Retina (tissue), 1 donor: ENCODE measurements at places on chromosomes 7 and 10.

- no peak for DNase-seq
Observed at GRCh38 chr10:17022896-17023295, 106.7 kb downstream of the CUBN start.

DNA sequence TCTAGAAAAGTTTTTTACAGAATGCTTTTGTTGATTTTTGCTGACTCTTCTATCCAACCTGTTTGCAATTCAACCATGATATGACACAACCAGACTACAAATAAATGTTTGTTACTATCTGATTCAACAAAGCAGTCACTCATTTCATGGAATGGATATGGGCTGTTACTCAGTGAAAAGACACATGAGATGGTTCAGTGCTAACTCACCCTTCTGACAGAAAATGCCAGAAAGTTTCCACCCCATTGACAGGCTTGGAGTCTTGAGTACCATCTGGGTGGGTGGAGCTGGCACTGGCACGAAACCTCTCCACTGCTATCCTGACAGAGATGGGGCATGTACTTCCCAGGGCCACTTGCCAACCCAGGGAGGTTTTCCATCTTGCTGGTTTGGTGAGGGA lies 39.5 kb downstream of the RBM28 start:
- DNase-seq: no peak

DNA sequence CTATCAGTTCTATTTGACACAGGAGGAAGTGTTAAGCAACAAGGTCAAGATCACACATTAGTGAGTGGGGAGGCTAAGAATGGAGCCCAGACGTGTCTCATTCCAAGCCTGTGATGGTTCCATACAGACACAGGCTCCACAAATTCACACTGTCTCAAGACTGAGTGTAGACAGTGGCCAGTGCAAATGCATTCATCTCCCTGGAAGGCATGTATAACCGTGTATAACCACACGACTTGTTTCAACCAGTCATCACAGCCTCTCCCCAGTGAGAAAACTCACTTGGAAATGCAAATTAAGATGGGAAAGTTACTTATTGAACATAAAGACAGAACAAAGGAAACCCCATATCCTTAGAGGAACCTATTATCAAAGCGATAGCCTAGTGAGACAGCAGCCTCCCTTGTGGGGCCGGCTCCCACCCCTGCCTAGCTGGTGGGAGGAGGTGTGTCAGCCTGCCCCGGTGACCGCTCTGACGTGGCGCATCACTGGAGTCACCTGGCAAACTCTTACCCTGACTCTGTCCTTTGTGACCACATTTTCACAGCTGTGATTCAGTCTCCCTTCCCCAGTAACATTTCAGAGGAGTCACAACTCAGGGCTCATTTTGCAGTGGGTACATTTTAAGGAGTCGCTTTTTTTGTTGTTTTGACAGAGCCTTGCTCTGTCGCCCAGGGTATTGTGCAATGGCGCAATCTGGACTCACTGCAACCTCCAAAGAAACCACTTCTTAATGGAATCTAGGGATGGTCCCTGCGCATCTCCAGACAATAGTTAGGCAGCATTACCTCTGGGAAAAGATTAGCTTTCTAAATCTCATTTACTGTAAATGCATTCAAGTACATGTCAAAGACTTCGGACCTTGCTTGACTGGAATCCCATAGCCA lies 126.6 kb upstream of the PARD3 start:
- no peak for DNase-seq

GRCh38 chr7:30815951-30816644 lies 44.9 kb downstream of the MINDY4 start:
- DNase-seq: no peak

- DNase-seq: no peak
Observed at GRCh38 chr7:976901-977325, 1.6 kb upstream of the COX19 start.

GRCh38 chr10:97180363-97180755 lies 5.4 kb downstream of the SLIT1 start:
- no peak for DNase-seq

- no peak for DNase-seq
Observed at GRCh38 chr7:78073609-78074382, 275.2 kb downstream of the PHTF2 start.

GRCh38 chr7:135575296-135575695 lies 17.6 kb downstream of the NUP205 start:
- DNase-seq: no peak

GRCh38 chr7:70720191-70720873 lies 411.6 kb upstream of the GALNT17 start:
- DNase-seq: no peak

DNA sequence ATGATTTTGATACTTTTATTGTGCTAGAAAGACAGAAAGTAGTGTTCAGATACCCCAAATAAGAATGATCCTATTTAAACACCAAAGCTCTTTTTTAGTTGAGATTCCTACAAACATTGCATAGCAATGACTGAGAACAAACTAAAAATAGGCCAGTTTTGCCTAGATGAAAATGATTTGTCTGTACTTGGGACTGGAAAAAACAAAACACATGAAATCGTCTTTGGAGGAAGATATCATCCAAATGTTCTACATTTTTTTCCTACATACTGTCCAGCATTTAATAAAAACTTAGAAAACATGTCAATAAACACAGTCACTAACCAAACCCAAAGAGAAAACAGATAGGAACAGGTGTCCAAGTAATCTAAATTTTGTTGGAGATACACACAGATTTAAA lies 111.6 kb upstream of the MEOX2 start:
- DNase-seq: no peak

DNA sequence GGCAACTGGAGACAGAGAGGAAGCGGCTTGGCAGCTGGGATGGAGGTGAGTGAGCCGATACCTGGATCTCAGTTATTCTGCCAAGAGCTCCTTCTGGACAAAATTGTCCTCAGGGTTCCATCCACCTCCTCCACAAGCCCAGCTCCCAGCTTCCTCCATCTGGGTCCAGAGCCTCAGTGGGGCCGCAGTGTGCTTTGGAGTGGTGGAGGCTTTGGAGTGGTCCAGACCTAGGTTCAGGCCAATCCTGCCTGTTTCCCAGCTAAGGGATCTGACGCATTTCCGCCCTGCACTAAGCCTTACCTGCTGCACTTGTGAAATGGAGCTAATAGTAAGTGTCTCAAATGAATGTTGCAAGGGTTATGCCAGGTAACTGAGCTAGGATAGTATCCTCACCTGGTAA lies 355.7 kb upstream of the SHH start:
- no peak for DNase-seq

- no peak for DNase-seq
Observed at GRCh38 chr10:36271627-36272340, 629.7 kb upstream of the FZD8 start.

GRCh38 chr10:49322371-49323170 lies 23.6 kb downstream of the C10orf71 start:
- no peak for DNase-seq

DNA sequence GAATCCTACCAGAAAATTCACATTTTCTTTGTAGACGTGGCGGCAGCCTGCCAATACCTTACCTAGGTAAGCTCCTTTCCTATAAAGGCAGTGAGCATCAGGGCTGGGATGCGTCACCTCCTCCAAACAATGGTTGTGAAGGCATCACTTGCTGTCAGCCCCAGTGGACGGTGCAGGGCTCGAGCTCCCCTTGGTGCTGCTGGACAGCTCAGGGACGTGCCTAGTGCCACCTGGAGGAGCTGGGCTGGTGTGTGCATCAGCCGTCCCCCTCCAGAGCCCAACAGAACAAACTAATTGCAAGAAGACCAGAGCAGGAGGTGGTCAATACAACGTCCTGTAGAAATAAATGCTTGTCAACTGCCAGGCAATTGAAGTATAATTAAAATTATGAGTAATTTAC lies 517.5 kb upstream of the FOXK1 start:
- DNase-seq: no peak

GRCh38 chr10:113985297-113985844 lies 58.3 kb upstream of the ADRB1 start:
- DNase-seq: peak; percentile 37

- no peak for DNase-seq
Observed at GRCh38 chr10:26869528-26869927, 8.8 kb upstream of the ABI1 start.

DNA sequence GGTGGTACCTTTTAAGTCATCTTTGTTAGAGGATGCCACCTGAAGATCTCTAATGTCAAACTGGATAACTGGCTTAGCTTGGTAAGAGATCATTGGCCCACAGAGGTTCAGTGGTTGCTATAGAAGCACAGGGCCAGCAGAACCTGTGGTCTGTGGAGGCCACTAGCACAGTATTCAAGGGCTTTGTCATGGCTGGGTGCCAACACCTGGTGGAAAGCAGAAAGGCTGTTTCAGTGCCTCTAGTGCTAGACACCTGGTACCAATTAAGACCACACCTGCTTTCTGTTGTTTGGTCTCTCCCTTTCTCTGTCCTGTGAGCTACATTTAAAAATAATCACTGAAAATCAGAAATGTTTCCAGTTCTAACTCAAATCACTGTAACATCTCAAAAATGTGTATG lies 10.0 kb upstream of the PCGF5 start:
- no peak for DNase-seq

DNA sequence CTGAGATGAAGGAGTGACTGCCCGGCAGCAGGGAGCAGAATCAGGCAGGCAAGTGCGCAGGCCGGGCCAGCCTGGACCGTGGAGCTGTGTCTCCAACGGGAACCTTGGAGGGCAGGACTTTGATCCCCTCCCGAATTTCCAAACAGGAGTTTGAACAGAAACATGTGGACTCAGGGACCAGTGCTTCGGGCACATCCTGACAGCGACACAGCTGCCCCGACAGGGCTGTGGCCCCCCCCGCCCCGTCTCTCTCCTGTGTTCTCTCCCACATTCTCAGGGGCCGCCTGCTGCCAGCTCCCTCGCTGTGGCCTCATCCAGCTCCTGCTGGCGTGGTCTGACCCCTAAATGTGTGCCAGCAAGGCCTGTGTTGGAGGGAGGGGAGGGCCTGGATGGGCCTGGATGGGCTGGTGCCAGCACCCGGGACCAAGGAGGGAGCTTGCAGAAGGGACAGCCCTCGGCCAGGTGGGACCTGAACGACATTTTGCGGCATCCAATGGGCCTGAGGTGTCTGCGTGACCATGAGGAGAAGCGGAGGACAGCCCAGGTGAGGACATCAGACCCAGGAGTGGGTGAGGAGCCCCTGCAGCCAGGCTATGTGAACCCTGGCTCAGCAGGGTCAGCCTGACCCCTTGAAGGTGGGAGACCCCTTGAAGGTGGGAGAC lies 222.9 kb downstream of the DNAJB6 start:
- no peak for DNase-seq

- no peak for DNase-seq
Observed at GRCh38 chr7:118232837-118233236, 8.3 kb downstream of the ANKRD7 start.

DNA sequence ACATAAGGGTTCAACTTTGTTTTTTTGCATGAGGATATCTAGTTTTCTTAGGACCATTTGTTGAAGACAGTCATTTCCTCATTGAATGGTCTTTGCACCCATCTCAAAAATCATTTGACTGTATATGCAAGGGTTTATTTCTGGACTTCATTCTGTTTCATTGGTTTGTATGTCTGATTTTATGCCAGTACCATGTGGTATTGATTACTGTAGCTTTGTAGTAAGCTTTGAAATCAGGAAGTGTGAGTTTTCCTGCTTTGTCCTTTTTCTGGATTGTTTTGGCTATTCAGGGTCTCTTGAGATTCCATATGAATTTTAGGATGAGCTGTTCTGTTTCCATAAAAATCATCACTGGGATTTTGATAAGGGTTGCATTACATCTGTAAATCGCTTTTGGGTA lies 63.9 kb downstream of the SND1 start:
- no peak for DNase-seq
